Renal cortex interstitium (tissue), 15 donors: ENCODE measurements at places on chromosomes 12 and 14. TPM values are rescaled to one million over a fixed set of nuclear protein-coding genes. Genes with fewer than 3 reads are reported as not detected.

- no peak for DNase-seq
Observed at GRCh38 chr14:100214770-100215083, 24.2 kb upstream of the YY1 start.

GRCh38 chr12:42385326-42385841, 59.4 kb downstream of the PPHLN1 start:
- DNase-seq, result no peak

GRCh38 chr12:62934239-62934798, 631 bp downstream of the PPM1H start:
- no peak for DNase-seq

DNA sequence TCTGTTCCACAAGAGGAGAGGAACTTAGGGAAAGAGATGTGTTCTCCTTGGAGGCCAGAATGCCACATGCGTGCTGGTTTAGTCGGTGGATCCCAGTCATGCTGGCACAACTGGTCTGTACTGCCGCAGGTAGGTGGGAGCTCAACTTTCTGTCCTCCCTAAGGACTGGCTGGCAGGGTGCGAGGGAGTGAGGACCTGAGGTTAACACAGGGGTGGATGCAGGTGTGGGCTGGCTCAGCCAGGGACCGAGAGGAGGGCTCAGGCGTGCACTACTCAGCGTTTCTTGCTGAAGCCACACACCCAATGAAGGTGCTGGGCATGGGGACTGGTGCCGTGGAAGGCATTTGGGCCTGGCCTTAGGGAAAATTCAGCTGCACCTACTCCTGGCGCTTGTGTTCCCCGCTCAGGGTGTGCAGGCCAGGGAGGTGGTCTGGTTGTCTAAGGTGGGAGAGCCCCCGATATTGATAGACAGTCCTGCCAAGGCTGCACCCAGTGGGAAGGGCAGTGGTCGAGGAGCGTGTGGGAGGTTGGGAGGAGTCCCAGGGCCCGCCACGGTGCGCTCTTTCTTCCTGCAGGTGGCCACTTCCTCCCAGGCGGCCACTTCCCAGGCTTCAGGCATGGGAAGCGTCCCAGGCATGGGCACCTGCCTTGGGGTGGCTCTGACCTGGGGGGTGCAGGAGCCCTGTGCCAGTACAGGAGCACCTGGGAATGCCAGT, 138.4 kb downstream of the ADGRD1 start:
- no peak for DNase-seq

- no peak for DNase-seq
Observed at GRCh38 chr12:125092108-125092871, 27.1 kb downstream of the AACS start.

- DNase-seq, result no peak
Observed at GRCh38 chr14:68292441-68293215, 473.0 kb downstream of the RAD51B start.

DNA sequence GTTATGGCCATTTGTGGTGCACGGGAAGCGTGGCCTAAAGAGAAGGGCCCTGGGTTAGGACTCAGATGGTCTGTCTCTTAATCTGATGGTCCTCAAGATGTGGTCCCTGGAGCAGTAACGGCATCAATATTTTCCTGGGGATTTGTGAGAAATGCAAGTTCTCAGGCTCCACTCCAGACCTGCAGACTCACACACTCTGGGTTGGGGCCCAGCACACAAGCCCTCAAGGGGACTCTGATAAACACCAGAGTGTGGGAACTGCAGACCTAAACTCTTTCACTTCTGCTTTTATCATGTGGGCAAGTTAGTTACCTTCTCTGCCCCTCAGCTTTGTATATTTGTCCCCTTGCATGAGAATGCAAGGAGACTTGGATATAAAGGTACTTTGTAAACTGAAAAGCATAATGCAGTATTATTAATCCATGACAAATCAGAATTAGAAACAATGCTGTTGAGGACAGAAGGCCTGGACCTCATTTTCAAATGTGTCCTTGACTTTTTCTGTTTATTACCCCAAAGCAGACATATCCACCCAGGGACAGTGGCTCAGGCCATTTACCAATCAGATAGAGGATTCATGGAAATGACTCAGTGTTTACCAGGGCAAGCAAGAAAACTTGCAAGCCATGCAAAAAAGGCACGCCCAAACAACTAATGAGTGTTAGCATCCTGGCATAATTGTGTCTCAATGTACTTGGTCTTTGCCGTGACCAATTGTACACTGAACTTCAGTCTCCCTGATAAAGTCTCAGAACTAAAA, 157.0 kb downstream of the ASCL1 start:
- no peak for DNase-seq

DNA sequence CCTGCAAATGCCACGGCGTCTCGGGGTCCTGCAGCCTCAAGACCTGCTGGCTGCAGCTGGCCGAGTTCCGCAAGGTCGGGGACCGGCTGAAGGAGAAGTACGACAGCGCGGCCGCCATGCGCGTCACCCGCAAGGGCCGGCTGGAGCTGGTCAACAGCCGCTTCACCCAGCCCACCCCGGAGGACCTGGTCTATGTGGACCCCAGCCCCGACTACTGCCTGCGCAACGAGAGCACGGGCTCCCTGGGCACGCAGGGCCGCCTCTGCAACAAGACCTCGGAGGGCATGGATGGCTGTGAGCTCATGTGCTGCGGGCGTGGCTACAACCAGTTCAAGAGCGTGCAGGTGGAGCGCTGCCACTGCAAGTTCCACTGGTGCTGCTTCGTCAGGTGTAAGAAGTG, 16.8 kb downstream of the WNT5B start:
- no peak for DNase-seq

GRCh38 chr12:78863482-78864402, 832 bp upstream of the SYT1 start:
- peak; percentile 27 for DNase-seq

GRCh38 chr12:48004053-48004941, at the start of gene COL2A1:
Gene COL2A1, minus strand, starts transcription at chr12:48004476. Its CDS starts 155 bp downstream, at chr12:48004321.
- no peak for DNase-seq

Gene TDP1
- polyA plus RNA-seq, result 27.8 TPM

- DNase-seq, result no peak
Observed at GRCh38 chr12:75483431-75483830, 2.9 kb downstream of the GLIPR1 start.

DNA sequence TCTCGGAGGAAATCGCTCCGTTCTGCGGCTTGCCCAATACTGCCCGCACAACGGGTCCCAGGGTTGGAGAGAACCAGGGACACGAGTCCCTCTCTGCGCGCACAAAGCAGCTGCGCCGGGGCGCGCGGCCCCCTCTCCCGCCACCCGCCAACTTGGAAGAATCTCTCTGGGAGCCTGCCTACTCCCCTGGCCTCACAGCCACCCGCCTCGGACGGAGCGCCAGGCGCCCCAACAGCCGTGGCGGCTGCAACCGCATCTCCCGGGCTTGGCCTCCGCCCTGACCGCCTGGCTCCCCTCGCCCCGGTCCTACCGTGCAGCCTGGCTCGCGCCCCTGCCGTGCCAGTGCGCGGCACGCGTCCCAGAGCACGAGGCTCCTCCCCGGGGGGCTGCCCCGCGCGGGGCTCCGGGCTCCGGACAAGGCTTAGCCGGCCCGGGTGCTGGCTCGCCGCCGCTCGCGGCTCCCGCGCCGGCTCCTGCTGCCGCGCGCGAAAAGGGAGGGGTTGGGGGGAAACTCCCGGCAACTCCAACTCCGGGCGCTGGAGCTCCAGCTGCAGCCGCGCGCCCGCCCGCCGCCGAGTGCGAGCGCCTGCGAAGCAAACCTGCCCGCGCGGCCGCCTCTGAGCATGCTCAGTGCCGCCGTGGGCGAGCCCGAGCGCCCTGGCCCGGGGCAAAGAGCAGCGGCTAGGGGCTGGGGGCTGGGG, at the start of gene STXBP6:
TSS of gene STXBP6 (minus strand) at position 580 of the 701 bp plus-strand sequence. CDS start 75,329 bp downstream, outside the sequence.
- no peak for DNase-seq

GRCh38 chr12:103743788-103744187, 97.2 kb downstream of the NT5DC3 start:
- no peak for DNase-seq

GRCh38 chr12:109679501-109680263, 33.9 kb upstream of the FAM222A start:
- peak; percentile 29 for DNase-seq

Gene IAPP
- polyA plus RNA-seq, result not detected

Gene KRT82
- not detected for polyA plus RNA-seq

Gene ZDHHC22
- polyA plus RNA-seq, result 0.42 TPM

DNA sequence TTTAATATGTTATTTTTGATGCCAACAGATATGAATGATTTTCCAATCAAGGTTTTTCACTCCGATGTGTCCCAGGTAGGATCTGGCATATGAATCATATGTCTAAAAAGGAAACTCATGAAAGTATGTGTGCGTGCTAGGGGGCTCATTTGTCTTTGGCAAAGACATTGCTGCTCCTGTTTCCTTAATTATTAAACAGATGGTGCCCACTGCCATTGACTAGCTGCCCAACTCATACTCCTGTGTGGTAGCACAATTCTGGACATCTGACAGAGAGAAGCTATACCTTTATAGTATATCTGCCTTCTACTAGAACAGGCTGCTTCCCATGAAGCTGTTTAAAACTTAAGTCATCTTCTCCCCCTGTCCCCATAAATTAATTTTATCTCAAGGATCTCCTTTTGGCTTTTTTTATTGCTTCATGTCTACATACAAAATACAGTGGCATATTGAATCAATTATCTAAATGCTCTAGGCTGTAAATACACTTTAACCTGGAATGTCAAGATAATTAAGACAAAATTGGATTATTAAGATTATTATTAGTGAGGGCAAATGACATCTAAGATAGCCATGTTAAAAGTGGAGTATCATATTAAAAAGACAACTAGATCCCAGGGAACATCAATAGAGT, 1.4 kb upstream of the PDE3A start:
- no peak for DNase-seq

DNA sequence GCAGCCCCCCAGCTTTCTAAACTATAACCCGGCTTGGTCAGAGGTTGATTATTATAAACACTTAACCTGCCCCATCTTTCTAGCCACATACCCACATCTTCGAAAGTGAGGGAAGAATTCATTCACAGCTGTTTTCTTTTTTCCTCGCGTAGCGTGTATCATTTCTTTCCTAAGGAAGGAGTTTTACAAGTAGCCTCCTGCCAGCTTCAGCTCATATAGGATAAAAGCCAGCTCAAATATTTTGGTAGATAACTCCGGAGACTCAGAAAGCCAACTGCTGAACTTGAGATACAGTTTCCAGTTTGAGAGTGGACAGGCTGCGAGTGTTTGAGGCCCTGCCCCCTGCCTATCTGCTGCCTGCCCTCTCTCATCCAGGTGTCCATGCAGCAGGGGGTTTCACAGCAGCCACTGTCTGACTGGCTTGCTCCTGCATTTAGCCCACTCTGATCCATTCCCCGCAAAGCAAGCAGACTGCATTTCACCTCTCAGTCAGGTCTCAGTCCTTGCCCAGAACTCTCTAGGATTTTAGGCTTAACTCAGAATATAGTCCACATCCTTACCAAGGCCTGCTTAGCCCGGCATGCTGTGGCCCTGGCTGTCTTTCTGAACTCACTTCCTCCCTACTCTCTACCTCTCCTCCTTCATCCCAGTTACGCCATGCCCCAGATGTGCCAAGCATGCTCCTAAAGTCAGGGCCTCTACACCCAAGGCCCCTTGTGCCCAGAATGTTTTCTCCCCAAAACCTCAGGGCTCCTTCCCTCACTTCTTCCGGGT, 46.9 kb downstream of the EVL start:
- no peak for DNase-seq

- DNase-seq, result peak; percentile 92
Observed at GRCh38 chr12:57487597-57488401, at the start of gene MARS1. Gene MARS1, plus strand, starts transcription at chr12:57488068. Its CDS starts 23 bp downstream, at chr12:57488091.

DNA sequence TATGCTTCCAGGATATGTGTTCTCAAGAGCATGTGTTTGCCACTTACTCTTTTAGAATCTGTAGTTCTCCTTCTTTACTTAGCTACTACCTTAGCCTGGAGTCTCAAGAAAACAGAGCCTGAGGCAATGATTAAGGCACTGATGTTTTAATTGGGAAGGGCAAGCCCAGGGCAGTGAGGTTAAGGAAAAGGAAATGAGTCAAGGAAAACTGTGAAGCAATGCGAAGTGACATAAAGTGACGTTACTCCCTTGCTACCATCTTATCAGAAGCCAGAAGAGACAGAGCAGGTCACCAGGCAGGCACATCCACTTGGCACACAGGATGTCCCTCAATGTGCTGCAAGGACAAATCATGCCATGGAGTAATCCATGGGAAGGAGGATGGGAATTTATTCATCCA, 11.3 kb upstream of the EML5 start:
- no peak for DNase-seq

DNA sequence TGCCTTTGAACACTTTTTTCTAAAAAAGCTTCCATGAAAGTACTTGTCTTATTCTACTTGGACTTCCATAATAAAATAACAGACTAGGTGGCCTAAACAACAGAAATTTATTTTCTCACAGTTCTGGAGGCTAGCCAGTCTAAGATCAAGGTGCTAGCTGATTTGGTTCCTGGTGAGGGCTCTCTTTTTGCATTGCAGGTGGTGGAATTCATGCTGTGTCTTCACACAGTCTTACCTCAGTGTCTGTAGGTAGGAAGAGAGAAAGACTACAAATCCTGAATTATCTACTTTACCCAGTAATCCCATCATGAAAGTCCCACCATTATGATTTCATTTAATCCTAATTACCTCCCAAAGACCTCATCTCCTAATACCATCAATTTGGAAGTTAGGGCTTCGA, 356.0 kb downstream of the NAV3 start:
- no peak for DNase-seq

DNA sequence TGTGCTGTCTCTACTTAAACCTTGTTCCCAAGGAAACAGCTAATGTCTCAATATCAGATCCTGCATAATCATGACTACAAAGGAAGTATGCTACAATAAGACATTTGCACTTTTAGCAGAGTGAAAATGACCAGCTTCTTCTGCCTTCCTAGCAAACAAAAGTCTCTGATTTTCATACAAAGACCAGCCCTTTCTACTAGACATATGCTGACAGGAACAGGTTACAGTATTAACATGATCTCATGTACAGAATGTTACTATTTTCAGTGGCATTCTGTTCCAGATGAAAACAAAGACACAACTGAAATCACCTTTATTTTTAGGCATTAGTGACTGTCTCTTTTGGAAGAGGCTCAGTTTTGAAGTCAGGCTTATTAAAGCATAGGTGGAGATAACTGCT, 228.6 kb downstream of the MED13L start:
- DNase-seq, result no peak

Gene SLC6A12
- 11.7 TPM for polyA plus RNA-seq

GRCh38 chr12:46101485-46101869, 111.1 kb upstream of the SCAF11 start:
- no peak for DNase-seq

GRCh38 chr14:103697603-103698379, 17.5 kb downstream of the XRCC3 start:
- no peak for DNase-seq

Gene ZNF384
- 99.6 TPM for polyA plus RNA-seq

- no peak for DNase-seq
Observed at GRCh38 chr14:52716155-52716554, 9.2 kb downstream of the PSMC6 start.

Gene NEUROD4
- not detected for polyA plus RNA-seq

Gene ETFBKMT
- polyA plus RNA-seq, result 4.8 TPM

Gene POTEG
- polyA plus RNA-seq, result 0.09 TPM

Gene KRT77
- polyA plus RNA-seq, result not detected

- no peak for DNase-seq
Observed at GRCh38 chr14:88775532-88775931, 17.2 kb downstream of the EML5 start.

DNA sequence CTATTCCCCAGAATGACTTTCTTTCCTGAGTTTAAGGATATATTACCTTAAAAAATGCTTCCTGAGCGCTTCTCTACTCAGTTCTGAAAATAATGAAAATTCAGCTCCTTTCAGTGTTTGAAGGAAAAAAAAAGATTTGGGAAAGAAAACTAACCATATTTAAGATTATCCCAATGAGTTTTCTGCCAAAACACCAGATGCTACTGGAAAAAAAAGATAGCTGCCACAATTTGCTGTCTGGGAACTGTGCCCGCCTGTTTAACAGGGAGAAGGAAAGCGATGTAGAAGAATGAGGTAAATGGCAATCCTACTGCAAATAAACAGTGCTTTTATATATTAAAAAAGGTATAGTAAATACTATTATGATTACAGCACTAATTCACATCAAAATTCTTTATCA, 367.6 kb upstream of the PRICKLE1 start:
- DNase-seq, result no peak
